Liver (tissue), 10 donors: ENCODE measurements at places on chromosomes 2 and 18. TPM values are rescaled to one million over a fixed set of nuclear protein-coding genes. Genes with fewer than 3 reads are reported as not detected.

The LYPD6 gene
- 0.25 TPM for total RNA-seq

The EFEMP1 gene
- total RNA-seq, result 0.65 TPM

The SOX11 gene
- total RNA-seq, result 0.09 TPM

The LCT gene
- not detected for total RNA-seq

The KYNU gene
- 64.3 TPM for total RNA-seq
